ENCODE measurements at places on chromosomes 11 and 22.

GRCh38 chr22:31540966-31541365 lies 44.6 kb downstream of the SFI1 start:
- no peak for DNase-seq

- no peak for DNase-seq
These were observed 24.3 kb upstream of the GLYATL1 start for GRCh38 chr11:58914821-58915543.

- no peak for DNase-seq
These were observed 5.2 kb downstream of the TRIM29 start for GRCh38 chr11:120132645-120133185.

DNA sequence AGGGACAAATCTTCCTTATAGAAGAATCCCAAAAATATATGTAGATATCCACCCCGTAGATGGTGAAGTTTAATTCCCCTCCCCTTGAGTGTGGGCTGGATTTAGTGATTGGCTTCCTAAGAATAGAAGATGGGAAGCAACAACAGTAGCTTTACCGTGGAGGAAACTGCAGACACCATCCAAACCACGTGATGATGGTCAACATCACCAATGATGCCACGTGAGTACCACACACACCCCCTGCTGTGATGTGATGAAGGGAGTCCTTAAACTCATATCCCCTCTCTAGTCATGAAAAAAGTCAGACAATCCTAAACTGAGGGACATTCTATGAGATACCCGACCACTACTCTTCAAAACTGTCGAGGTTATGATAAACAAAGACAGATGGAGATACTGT lies 76.4 kb upstream of the SLC22A12 start:
- DNase-seq, result no peak

- DNase-seq, result peak; percentile 36
These were observed 100.3 kb upstream of the AKIP1 start for GRCh38 chr11:8810540-8811301.

GRCh38 chr22:30002861-30003486 lies 77.3 kb upstream of the HORMAD2 start:
- DNase-seq, result no peak

- DNase-seq, result no peak
These were observed 67.6 kb downstream of the PIWIL3 start for GRCh38 chr22:24706732-24707469.

- DNase-seq, result no peak
These were observed 11.4 kb downstream of the UBE2L6 start for GRCh38 chr11:57556041-57556440.

DNA sequence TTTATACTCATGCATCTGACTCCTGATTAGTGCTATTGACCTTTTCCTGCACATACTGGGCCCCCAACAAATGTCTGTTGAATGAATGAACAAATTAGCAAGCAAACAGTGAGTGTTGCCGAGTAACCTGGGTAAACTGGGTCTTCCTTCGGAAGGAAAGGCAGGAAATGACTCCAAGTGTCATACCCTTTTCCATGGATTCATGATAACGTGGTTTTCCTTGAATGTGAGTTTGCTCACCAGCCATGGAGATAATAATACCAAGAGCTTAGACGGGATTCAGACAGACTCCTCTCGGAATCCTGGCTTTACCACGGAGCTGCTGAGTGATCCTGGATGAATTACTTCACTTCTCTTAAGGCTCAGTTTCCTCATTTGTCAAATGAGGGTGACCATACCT lies 16.7 kb downstream of the TECTA start:
- no peak for DNase-seq

- DNase-seq, result no peak
These were observed 40.4 kb upstream of the ADORA2A start for GRCh38 chr22:24386937-24387471.

GRCh38 chr22:43031617-43032016 lies 16.7 kb upstream of the PACSIN2 start:
- no peak for DNase-seq

DNA sequence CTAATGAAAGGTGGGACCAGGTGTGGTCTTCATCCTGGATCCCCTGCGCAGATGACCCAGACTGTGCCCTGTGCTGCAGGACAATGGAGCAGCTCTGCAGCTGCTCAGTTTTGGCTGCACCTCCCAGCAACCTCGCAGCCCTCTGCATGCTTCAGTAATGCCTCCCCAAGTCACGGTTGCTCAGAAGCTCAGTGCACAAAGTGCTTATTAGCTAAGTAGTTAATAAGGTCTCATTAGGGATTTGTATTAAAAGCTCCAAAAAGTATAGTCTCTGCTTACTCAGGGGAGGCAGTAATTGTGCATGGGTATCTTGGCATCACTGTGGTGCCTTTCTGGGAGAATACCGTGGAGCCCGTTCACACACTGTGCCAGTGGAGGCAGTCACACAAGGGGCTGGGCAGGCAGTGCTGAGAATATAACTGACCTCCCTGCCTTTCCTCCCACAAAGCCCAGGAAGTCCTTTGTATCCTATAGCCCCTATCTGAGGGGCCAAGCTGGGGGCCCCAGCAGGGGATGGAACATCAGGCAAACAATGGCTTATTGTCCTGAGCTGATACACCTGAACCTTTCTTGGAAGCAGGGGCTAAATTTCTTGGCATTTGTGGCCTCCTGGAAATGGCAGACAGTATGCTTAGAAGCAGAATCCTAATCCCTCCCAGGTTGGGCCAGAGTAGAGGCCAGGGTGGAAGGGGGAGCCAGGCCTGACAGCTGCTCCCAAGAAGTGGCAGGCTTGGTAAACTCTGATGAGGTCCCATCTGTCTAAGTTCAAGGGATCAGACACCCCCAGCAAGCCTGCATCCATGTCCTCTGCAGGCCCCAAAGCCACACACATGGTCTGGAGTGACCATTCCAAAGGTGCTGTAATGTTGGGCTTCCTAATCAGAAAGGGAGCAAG lies 125.5 kb upstream of the PARVA start:
- no peak for DNase-seq

DNA sequence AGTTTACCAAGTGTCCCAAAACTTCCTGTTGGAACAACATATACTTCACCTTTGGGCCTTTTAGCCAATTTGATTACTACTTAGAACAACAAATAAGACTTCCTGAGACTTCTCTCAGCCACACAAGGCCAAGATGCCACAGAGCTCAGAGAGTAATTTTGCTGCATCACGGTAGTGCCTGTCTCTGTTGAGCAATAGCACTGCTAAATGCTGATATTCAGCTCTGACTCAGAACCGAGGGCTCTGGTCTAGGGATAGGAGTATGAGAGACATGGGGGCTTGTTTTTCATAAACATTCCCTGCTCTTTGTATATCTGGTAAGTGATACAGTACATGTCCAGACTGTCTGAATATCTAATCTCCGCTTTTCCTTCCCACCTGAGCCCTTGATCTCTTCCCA lies 260.4 kb upstream of the ARHGAP20 start:
- no peak for DNase-seq

DNA sequence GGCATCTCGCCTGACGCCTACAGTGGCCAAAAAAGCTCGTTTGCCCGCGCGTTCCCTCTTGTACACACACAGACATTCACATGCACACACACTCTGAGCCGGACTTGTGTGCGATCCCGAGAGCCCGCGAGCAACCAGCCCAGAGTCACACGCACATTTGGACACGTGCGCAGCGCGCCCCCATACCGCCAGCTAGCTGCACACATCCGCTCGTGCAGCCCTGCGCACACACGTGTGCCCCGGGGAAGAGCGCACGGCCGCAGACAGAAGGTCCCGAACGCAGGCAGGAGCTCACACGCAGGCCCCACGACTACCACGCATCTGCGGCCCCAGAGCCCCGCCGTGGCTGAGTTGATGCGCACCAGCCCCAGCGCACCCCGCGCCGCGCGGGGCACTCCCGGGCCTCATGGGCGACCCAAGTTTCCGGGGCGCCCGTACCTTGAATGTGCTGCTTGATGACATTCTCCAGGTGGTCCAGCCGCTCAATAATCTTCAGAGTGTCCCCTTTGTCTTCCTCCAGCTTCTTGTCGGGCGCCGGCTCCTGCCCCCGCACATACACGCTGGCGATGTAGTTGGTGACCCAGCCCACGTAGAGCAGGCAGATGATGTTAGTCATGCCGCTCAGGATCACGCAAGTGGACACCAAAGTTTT lies 758 bp downstream of the GALNT18 start:
- DNase-seq, result no peak

GRCh38 chr11:69327741-69328191 lies 33.8 kb downstream of the MYEOV start:
- DNase-seq, result no peak

DNA sequence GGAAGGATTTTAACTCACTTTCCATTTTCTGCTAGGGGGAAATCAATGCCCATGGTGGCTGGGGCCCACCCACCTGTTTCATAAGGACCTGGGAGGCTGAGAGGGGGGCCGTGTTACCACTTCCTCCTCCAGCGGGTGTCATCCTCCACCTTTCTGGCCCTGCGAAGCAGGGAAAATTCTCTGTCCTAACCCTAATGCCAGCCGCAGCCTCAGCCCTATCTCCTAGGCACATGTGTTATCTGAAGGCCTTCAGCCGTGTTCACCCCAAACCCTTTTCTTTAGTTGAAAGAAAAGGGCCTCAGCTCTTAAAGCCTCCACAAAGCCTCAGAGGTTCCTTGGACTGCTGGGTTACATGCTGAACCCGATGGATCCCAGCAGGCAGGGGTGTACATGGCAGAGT lies 55.4 kb upstream of the NECTIN1 start:
- no peak for DNase-seq

DNA sequence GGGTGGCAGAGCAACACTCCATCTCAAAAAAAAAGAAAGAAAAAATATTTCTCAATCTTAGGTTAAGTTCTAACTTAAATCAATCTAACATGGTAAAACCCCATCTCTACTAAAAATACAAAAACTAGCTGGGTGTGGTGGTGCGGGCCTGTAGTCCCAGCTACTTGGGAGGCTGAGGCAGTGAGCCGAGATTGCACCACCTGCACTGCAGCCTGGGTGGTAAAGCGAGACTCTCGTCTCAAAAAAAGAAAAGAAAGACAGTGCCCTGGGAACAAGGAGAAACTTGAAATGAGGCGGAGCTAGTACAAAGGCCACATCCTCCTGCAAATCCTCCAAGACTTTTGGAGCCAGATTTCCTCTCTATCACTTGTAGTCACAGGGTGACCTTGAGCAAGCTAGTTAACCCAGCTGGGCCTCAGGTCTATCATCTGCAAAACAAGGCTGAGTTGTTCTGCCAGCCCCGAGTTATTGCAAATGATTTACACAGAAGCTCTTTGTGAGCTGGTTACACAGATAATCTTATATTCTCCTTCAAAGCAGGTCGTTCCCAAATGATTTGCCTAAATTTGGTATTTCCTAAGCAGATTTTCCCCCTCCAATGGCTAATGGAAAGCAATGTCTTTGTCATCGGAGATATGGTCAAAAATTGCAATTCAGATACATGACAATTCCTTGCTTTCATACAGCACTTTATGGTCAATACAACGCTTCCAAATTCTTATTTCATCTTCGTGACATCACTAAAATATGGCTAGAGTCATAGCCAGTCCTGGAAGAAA lies 1.9 kb downstream of the ANKRD54 start:
- no peak for DNase-seq

- DNase-seq, result no peak
These were observed 7.6 kb downstream of the CLPB start for GRCh38 chr11:72426758-72427157.

DNA sequence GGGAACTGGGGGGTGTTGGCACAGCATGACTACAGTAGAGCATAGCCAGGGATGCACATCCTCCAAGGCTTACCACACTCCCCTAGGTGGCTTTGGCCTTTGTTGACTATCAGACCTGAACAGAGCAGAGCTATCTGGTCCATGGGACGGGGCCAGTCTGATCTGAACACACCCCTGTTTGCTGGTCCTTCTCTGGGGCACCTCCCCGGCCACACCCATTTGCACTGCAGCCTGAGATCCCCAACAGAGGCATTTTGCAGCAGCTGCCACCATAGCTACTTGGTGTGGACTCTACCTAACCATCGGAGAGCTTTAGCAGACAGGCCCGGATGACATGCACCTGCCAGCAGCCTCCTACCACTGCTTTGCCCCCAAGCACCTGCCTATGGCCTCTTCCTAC lies 75.8 kb upstream of the NOX4 start:
- DNase-seq, result no peak

- DNase-seq, result peak; percentile 25
These were observed at the start of gene MAPK8IP2 for GRCh38 chr22:50600538-50600937. Gene MAPK8IP2 (plus strand): TSS chr22:50600793. CDS start chr22:50600819, 26 bp downstream.

DNA sequence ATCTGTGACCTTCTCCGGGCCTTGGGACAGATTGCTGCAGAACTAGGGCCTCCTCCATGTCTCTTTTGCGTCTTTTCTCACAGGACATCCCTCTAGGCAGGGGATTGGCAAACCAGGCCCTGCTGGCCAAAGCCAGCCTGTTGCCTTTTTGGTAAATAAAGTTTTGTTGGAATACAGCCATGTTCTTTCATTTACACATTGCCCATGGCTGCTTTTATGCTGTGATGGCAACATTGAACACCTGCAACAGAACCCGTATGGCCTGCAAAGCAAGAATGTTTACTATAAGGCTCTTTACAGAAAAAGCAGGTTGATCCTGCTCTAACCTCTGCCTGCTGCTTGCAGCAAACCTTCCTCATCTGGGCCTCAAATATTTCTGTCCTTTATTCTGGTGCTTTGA lies 56.8 kb upstream of the B3GAT1 start:
- DNase-seq, result no peak

DNA sequence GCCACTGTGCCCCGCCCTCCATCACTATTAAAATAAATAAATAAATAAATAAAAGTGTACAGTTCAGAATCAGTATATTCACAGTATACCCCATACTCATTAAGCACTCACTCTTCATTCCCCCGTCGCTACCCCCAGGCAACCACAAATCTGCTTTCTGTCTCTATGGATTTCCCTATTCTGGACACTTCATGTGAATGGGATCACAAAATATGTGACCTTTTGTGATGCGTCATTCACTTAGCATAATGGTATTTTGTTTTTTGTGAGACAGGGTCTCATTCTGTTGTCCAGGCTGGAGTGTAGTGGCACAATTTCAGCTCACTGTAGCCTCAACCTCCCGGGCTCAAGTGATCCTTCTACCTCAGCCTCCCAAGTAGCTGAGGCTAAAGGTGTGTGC lies 52.8 kb downstream of the RBX1 start:
- DNase-seq, result no peak

DNA sequence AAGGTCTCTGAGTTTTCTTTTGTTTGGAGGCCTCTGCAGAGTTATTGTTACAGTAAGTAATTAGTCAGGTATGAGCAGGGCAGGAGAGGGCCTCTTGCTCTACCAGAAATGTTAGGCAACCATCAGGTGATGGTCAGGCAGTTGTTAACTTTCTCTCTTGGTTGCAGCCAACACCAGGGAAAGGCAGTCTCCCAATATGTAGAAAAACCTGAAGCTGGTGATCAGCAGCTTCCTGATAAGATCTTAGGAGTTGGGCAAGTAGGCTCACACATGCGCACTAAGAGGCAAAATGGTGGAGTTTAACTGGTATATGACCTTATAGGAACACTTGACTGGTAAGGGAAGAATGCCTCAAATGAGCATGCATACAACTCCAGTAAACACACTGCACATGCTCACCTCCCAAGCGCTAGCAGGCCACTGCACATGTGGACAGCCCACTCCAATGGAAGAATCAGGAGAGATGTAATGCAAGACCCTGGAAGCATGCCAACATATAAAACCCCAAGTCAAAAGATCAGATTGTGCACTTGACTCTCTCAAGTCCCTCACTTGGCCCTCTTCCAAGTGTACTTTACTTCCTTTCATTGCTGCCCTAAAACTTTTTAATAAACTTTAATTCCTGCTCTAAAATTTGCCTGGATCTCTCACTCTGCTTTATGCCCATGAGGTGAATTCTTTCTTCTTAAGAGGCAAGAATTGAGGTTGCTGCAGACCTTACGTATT lies 23.7 kb upstream of the SLC35F2 start:
- no peak for DNase-seq

All from NCI-H748 treated with DMSO at 0.1 percent for 48 hours (cell line).